ENCODE measurements at places on chromosomes 12 and 14. TPM values are rescaled to one million over a fixed set of nuclear protein-coding genes. Genes with fewer than 3 reads are reported as not detected.

DNA sequence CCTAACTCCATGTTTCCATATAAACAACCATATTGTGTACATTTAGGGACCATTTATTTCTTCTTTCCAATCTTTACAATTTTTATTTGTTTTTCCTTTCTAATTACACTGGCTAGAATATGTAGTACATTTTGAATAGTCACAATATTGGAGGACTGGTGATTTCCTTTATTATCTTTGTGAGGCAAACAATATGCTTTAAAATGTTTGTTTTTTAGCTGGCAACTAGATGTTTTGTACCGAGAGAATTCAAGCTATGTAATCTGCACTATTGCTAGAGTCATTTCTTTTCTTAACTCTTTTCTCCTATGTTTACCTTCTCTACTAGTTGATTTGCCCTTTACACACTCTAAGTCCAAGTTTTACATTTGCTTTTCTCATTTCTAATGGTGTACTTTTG is 13.3 kb upstream of the NTN4 start:
- no peak for DNase-seq

DNA sequence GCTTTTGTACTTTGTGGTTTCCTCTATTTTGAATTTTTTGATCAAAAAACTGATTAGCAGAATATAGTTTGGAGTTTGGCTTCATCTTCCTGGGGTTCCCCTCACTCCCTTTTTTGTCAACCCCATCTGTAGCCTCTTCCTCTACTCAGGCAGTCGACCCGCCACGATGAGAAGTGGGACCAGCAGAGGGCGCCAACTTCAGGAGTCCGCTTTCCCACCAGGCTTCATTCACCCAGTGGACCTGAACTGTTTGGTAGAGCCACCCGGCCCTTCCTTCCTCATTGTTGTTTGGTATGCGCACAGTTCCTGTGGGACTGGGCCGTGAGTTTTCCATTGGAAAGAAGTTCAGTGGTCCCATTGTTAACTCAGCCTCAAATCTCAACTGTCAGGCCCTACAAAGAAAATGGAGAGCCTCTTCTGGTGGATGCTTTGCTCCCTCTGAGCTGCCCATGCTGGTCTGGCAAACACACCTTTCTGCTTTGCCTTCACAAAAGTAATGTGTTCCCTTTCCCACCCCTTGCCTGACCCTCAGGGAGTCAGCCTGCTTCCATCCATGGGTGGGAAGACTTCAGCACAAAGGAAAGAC is 21.7 kb downstream of the TMBIM6 start:
- DNase-seq, result no peak

DNA sequence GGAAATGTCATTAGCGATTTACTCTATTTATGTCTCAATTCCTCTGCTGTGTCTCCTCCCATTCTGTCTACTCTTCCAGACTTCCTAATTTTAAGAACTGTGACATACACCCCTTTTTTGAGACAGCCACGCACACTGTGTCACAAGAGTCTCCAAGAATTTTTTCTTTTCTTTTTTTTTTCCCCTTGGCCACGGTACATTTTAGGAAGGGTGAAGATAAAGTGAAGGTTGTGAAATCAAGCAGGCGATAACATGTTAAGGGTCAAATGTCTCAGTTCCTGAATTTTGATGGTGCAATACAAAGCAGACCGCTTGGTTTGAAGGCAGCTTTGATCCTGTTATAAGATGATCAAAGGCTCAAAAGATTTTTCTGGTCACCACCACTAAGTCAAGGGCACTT is 4.3 kb downstream of the OLR1 start:
- no peak for DNase-seq

- DNase-seq, result no peak
These were observed 44.4 kb downstream of the DYRK2 start for GRCh38 chr12:67692966-67693365.

DNA sequence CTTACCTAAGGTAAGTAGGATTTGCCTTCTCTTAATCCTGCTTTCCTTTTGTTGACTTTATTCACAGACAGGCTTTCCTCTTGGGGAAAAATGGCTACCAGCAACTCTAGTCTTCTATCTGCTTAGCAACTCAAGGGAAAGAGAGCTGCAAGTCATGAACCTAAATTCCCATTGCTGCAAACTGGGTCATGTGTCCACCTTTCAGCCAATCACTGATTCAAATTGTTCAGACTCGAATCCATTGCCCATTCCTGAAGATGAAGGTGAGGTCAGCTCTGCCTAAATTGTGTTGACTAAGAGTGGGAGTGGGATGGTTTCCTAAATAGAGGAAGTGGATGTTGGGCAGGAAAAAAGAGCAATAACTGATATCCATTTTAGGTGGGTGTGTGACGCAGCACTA is 7.7 kb downstream of the FBXW8 start:
- DNase-seq, result no peak

The NOVA1 gene
- 26.2 TPM for polyA plus RNA-seq

The NAV3 gene
- polyA plus RNA-seq, result 11.3 TPM

The IFNG gene
- polyA plus RNA-seq, result not detected

All from right renal pelvis (tissue), 4 donors.